NB4 (cell line): ENCODE measurements at places on chromosomes 7 and 10.

DNA sequence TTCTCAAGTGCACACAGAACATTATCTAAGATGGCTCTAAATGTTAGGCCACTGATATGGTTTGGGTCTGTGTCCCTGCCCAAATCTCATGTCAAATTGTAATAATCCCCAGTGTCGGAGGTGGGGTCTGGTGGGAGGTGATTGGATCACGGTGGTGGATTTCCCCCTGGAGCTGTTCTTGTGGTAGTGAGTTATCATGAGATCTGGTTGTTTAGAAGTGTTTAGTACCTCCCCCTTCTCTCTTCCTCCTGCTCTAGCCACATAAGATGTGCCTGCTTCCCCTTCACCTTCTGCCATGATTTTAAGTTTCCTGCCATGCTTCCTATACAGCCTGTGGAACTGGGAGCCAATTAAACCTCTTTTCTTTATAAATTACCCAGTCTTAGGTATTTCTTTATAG lies 11.2 kb upstream of the GSTK1 start:
- no peak for DNase-seq

- no peak for DNase-seq
These were observed 24.3 kb upstream of the MKI67 start for GRCh38 chr10:128150561-128150960.

- peak; percentile 56 for DNase-seq
These were observed 9.4 kb upstream of the GRK5 start for GRCh38 chr10:119197921-119198320.

DNA sequence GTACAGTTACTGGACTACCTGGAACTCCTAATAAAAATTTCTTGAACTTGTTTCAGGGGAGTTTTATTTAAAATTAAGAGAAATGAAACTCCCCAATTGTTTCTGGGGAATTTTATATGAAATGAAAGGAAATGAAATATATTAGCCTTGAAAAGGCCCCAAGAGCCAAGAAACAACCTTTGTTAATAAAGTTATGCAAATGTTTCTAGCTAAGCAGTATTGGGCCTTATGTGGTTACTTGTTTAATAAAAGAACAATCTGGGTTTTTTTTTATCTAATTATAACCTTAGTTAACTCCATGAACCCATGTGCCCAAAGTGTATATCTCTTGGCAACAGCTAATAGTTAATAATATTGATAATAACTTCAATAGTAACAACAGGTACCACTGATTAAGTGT lies 222.8 kb downstream of the EXOC4 start:
- no peak for DNase-seq

DNA sequence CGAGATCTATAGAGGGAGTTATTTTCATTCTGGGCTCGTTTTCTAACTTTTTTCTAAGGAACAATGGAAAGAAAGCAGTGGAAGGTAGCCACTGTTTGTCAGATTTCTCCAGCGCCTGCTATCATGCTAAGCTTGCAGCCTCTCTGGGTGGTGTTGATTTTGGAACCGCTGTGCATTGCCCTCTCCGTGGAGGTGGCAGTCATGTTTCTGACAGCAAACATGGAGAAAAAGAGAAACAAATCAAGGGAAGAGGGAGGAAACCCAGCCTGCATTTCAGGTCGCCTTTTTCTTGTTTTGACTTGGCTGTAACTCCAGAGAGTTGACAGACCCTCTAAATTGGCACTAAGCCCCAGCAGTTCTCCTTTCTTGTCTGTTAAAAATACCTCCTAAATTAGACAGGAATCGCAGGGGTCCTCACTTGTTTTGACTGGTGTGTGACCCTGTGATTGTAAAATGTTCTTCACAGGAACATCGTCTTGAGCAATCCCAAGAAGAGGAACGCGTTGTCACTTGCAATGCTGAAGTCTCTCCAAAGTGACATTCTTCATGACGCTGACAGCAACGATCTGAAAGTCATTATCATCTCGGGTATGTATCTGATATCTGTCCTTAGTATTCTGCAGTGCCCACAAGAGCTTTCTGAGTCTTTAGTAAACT lies 4.8 kb downstream of the ECHDC3 start:
- peak; percentile 30 for DNase-seq

DNA sequence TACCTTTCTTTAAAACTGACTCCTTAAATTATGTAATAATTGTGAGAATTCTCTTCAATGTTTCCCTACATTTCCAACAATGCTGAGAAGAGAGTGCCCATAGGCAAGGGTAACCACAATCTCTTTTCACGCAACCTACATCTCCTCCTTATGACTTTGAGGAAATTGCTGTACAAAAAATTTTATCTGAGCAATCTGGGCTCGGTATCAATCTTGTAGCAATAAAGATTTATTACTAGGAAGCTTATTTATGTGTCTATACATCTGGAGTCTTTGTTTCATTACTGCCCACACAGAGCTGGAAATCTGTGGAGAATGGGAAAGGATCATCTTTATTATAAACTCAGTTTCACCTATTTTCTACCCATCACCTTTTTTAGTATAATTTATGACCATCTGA lies 913.8 kb upstream of the SORCS1 start:
- no peak for DNase-seq

GRCh38 chr10:50550291-50550839 lies 73.4 kb downstream of the SGMS1 start:
- DNase-seq, result no peak

DNA sequence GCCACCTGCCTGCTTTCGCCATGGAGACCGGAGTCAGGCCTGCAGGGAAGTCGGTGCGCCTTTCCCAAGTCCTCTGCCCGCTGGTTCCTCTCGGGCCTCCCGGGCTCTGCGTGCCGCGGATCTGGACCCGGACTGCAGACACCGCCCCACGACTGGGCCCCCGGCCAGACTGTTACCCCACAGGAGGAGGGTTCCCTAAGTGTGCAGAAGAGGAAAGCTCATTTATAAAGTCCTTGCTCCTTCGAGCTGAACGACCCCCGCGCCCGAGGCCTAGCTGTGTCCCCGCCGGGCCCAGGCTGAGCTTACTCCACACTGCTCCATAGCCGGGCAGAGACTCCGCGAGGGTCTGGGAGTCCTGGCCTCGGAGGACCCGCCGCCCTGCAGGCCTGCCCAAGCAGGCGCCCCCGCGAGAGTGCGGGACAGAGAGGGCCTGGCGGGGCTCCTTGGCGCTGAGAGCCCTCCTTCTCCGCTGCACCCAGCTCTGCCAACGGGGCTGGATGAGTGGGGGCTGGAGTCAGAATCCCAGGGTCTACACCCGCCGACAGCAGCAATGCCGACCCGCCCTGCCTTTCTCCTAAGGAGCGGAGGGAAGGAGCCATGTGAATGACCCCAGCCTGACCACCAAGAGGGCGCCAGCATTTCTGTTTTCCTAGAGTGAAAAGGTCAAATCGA lies 8.3 kb downstream of the EN2 start:
- DNase-seq, result no peak

DNA sequence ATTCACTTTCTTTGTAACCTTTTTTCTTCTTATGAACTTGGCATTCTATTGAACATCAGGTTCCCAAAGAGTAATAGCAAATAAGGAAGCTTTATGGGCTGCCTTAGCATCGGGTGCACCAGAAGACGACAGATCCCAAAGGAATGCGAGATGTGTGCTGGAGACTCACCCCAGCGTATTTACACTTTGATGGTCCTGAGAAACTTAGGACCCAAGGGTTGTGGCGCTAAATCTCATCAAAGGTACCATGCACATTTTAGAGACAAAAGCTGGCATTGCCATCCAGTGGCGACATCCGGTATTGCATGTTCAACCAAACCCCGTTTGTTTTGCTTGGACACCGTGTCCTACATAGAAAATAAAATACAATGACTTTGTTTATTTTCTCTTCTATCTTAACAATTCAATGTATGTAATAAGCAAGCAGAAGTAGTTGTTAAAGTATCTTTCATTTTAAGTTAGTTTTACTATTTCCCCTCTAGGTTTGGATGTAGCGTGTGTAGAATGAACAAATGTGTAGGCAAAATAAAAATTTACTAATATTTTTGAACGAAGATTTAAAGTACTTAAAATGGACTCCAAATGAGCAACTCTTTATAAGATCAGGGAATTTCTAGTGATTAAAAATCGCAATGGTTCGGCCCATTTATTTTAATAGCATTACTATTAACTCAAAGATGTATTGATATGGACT lies 1154.8 kb downstream of the GATA3 start:
- DNase-seq, result peak; percentile 48

DNA sequence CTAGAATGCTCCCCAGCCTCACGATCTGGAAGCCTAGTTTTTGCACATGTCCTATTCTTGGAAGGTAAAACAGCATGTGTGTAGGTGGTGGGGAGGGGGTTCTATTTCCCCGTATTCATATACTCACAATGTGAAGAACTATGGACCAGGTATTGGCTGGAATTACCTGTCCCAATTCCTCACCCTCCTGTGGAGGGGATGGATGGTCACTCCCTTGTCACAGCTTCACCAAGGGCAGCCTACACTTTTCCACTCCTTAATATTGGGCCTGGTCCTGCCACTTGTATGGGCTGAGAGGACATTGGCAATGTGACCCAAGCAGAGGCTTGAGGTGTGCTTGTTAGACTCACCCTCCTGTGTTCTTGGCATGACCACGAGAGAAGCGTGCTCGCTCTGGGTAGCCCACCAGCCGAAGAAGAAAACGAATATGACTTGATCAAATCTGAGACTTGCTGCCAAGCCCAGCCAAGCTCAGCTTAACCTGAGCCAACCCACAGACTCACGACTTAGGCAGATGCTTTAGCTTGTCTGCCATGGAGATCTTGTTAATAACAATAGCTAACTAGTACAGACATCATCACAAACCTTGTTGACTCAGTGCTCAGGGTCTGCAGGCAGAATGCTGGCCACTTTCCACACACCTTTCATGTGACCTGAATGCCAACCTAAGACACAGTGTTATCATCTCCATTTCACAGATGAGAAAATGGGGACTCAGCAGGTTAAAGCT lies 17.2 kb downstream of the ZNF488 start:
- no peak for DNase-seq

DNA sequence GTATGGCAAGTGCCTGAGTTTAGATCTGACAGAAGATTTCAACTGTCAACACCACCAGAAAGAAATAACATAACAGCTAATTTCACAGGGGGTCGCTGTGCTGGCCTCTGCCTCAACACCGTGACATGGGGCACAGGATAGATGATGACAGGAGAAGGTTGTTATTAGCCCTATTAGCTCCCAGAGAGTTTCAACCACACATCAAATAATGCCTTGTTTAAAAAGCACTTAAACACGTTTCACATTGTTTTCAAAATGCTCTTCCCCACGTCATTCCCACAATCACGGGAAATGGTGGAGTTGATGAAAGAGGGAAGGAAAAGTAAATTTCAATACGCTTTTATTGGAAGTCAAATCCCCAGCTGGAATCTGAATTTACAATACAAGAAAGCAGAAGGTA lies 184.7 kb downstream of the MAGI2 start:
- DNase-seq, result no peak

DNA sequence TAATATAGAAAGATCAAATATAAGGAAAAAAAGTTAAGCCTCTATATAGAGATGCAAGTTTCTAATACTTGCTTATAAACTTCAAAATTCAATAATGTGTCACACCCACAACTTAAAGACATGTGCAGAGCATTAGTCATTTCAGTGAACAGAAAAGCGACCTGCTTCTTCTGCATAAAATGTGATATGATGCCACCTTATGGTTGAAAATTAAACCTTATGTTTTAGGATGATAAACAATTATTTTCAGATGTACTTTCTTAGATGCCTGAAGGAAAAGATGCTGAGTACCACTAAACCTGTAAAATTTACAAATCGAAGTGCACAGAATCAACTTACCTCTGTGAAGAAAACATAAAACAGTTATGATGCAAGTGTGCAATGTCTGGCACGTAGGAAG lies 96.0 kb downstream of the MTERF1 start:
- peak; percentile 49 for DNase-seq

- DNase-seq, result peak; percentile 61
These were observed 191.1 kb upstream of the ADO start for GRCh38 chr10:62613424-62613823.

- DNase-seq, result no peak
These were observed 246.4 kb downstream of the EMX2 start for GRCh38 chr10:117788911-117789310.

DNA sequence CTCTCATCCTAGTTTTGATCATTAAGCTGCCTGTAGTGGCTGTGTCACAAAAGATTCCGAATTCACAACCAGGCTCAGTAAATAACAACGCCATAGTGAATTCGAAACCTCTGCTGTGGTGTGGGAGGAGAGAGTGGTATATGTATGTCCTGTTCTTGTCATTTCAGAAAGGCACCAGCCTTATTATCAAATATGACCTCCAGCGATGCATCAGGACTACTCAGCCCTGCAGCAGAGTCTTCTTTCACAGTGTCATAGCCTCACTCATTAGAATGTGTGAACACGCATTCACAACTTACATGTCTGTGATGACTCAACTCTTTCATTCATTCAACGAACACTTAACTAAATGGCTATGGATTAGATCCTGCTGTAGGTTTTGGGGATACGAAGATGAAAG lies 15.3 kb downstream of the AOC1 start:
- DNase-seq, result no peak

DNA sequence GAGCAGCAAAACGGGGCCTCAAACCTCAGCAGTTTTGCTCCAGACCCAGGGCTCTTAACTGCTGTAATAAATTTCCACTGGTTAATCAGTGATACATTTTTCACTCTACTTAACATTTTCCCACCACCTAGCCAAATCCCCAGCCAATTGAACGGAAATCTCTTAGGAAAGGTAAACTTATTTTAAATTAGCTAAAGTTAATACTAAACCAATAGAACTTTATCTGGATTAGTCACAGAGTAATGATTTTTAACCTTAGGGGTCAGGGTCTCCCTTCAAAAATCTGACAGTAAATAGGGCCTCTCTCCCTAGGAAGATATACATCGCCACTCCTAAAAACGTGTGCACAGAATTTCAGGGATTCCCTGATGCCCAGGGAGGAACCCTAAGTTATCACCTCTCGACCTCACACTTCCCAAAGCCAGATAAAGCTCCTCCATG lies 87.4 kb upstream of the KMT2E start:
- DNase-seq, result no peak

- no peak for DNase-seq
These were observed 105.5 kb upstream of the AKR1E2 start for GRCh38 chr10:4720463-4720862.

DNA sequence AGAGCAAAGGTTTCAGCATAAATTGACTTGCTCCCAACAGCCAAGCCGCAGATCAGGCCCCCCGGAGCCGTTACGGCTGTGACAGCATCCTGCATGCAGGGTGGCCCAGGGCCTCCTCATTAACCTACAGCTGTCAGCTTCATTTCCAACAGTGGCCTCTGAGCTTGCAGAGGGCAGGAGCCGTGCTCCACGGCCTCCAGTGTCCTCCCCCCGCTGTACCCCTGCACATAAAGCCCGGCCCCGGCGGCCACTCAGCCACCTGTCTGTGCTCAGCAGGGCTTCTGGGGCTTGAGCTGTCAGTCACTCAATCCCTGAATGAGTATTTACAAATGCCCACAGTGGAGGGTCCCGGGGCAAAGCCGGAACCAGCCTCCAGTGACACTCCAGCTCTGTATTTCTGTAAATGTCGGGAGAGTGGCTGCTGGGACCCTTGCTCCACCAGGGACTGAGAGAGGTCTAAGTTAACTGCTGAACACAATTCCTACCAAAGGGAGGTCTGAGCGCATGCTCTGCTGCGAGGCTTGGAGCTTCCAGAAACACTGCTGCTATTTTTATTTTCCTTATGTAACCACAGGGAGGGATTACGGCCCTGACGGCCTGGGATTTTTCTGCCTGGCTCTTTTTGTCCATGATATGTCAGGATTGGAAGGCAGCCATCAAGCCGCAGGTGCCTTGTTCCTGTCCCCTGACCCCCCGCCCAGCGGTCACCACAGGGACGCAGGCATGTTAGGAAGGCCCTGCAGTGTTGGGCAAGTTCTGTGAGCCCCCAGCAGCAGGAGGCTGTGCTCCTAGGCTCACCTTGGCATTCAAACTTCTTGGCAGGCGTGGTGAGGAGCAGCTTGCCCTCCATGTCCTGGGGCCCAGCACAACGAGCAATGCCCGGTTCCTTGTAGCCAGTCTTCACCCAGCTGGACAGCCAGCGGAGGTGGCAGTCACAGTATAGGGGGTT lies 165.0 kb downstream of the SLIT1 start:
- no peak for DNase-seq
